H54 (cell line): ENCODE measurements at places on chromosomes 2 and 18.

DNA sequence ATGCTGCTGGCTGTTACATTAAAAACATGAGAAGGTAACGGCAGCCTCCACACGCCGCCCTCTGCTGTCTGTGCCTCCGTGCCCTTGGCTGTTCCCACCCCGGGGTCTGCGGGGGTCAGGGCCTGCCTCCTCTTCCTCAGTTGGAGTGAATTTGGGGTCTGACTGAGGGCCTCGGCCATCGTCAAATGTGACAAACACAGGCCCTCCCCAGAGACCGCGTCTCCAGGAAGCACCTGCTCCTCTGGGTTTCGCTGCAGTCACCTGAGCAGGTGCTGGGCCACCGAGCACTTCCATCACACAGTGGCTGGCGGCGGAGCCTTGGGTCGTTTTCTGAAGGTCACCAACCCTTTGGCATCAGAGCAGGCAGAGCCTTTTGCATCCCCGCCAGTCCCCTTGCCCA, 70.9 kb downstream of the NFATC1 start:
- DNase-seq = no peak

- DNase-seq = no peak
Measured at GRCh38 chr2:185108588-185108987, 510.3 kb downstream of the ZNF804A start.

GRCh38 chr2:189641590-189641989, 19.7 kb upstream of the ASNSD1 start:
- DNase-seq = no peak

DNA sequence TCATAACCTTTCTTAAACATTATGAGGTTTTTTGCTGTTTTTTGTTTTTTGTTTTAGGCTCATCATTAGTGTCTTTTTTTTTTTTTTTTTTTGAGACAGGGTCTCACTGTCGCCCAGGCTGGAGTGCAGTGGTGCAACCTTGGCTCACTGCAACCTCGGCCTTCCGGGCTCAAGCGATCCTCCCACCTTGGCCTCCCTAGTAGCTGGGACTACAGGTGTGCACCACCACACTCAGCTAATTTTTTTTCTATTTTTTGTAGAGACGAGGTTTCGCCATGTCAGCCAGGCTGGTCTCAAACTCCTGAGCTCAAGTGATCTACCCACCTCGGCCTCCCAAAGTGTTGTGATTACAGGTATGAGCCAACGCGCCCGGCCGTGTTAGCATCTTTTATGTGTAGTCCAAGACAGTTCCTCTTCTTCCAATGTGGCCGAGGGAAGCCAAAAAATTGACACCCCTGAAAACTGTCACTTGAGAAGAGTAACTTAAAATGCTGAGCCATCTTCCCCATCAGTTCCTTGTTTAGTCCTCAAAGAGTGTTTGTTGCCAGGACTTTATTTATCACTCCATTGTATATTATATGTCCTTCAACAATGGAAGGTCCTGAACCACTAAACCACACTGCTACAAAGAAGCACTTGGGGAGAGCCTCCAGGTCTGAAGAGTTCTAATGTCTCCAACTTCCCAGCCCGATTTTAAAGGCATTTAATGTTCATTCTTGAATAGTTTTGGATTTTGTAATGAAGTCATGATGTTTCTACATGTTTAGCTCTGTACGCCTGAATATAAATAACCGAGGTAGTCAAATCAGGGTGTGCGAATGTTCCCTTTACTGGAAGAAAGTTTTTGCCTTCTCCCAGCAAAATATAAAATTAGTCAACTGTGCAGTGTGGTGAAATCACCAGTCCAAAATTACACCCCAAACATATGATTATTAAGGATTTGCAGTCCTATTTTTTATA, 26.4 kb downstream of the ZNF516 start:
- no peak for DNase-seq

DNA sequence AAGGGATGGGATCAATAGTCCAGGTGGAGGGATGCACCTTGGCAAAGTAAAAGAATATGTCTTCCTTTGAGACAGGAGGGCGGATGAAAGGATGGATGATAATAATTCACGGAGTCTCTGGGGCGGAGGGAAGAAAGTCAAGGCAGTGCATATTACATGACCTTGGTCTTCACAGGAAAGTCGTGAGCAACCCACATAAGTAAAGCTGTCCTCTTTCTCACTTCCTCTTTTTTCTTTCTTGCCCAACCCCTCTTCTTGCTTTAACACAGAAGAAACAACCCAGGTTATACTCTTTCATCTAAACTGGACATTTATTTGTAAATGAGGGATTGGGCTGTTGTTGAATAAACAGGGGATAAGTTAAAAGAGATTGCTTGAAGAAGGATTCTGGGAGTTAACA, 168.7 kb upstream of the SKOR2 start:
- no peak for DNase-seq

GRCh38 chr2:142031656-142032055, 99.2 kb downstream of the LRP1B start:
- DNase-seq = no peak

DNA sequence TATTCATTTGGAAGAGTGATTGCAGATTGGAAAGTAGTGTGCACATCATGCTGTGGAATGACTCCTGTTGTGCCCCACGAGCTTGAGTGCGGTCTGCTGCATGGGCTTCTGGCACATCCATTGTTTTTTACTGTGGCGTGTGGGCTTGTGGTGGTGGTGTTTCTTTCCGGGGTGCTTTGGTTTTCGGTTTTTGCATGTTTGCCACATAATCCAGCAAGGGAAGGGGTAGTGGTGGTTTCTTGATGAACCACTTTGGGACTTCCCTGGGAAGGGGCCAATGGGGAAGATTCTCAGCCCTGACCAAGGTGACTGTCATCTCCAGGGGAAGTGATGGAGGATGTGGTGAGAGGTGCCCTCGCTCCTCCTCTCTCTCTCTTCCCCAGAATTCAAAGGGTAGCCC, 57.0 kb downstream of the COA5 start:
- no peak for DNase-seq

GRCh38 chr2:206257861-206258260, 16.6 kb upstream of the ZDBF2 start:
- no peak for DNase-seq

GRCh38 chr2:127084611-127085316, 22.2 kb downstream of the BIN1 start:
- no peak for DNase-seq

GRCh38 chr2:60861736-60862135, 19.6 kb upstream of the REL start:
- no peak for DNase-seq

DNA sequence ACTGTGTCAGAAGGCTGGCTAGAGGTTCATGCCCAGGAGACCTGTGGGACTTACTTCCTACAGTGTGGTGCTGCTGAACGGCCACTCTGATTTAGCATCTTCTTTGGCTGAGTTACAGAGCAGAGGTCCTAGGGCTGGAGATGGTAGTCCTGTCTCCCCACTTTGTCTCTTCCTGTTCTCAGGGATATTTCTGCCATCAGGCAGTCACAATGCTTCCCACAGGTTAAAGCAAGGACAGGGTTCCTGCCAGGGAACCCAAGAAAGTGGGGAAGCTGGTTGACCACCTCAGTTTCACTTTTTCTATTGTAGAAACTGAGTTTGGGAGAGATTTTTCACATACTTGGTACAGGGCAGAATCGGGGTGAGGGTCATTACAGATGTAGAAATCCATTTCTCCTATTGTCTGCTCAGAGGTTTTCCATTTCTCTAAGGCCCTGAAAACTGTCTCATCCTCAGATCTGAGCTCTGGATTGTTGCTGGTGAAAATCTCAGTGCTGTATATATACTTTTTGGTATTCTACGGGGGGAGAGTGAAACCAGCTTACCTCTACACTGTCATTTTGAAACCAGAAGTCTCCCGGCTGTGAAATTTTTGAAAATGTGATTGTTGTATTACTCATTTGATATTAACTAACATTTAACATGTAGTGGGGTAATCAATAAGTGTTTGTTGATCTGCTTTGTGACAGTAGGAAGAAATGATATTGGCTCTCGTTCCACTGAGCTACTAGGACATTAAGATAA, 37.0 kb upstream of the MEP1B start:
- no peak for DNase-seq

- no peak for DNase-seq
Measured at GRCh38 chr2:85435981-85436835, 17.7 kb downstream of the SH2D6 start.

GRCh38 chr2:169082995-169083394, 13.6 kb downstream of the DHRS9 start:
- DNase-seq = no peak

GRCh38 chr2:85134255-85134895, 1.2 kb downstream of the TCF7L1 start:
- no peak for DNase-seq

DNA sequence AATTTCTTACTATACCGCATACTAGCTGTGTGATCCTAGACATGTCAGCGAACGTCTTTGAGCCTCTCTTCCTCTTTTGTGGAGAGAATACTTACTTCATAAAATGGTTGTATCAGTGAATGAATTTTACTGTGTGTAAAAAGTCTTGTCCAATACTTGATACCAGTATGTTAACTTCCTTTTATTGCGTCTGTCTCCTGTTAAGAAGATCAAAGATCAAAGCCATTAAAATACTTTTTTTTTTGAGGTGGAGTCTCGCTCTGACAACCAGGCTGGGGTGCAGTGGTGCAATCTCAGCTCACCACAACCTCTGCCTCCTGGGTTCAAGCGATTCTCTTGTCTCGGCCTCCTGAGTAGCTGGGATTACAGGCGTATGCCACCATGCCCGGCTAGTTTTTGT, 33.2 kb downstream of the ERLEC1 start:
- no peak for DNase-seq

DNA sequence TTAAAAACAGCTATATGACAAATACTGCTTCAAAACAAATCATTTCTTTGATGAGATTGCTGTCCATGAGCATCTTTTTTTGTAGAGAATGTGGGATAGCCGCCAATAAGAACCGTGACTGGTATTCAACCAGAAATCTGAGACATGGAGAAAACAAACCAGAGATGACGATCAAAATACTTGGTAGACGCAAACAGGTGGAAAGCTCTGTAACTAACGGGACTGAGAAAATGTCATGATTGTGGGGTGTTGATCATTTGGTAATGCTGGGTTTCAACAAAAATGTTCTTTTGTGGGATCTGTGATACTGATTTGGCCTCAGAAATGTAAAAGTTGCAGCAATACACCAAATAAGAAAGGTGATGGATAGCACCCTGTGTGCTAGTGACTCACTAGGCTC, 364.8 kb downstream of the NYAP2 start:
- DNase-seq = no peak

DNA sequence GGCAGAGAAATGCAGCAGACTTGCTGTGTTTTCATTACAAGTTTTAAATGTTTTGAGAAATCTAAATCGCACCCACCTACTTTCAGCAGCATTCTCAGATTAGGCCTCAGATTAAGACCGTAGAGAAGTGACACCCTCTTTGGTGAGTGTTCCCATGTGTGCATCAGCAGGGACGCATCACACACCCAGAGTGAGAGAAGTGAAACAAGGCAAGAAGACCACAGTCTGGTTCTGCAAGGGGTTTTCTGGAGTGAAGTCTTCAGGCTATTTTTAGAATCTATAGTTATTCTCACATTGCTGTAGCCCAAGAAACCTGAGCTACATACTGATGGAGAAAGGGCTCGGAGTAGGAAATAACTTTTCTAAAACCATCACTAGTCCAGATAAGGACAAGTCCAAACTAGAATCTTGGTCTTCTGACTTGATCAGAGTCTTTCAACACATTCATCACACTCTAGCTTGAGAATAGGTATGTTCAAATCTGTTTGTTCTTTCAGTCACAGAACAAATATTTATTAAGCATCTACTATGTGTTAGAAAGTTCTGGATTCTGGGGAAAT, 1216.6 kb upstream of the PIK3C3 start:
- DNase-seq = no peak

DNA sequence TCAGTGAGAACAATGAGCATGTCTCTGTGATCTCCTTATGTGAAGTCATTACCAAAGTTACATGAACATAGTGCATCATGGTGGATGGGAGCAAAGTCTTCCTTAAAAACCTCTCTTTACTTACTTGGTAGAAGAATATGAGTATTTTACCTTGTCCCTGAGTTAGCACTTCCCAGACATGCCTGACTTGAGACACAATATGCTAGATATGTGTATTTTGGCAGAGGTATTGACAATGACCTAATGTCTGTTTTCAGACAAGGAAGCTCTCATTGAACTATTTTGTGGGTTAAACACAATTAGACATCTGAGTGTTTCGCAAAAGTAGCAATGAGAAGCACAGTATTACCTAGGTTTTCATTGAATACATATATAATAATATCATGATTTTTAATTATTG, 99.1 kb upstream of the MC4R start:
- no peak for DNase-seq

GRCh38 chr18:23226930-23227725, 91.8 kb downstream of the CABLES1 start:
- peak; percentile 15 for DNase-seq

DNA sequence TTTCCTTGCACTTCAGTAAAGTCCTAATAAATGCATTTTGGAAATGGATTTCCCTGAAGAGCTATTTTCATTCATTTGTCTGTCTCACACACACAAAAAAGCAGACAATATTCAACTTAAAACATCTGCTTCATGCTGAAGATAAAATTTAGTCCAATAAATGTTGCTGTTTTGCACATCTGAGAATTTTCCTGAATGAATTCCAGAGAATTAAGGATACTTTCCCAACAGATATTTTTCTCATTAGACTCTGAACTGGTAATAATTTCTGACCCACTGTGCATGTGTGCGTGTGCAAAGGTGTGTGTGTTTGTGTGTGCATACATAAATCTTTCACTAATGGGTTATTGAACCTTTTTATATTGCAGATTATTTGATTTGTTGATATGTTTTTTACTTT, 390.2 kb upstream of the TMEFF2 start:
- DNase-seq = no peak

- no peak for DNase-seq
Measured at GRCh38 chr2:229768235-229768634, 53.9 kb upstream of the DNER start.

DNA sequence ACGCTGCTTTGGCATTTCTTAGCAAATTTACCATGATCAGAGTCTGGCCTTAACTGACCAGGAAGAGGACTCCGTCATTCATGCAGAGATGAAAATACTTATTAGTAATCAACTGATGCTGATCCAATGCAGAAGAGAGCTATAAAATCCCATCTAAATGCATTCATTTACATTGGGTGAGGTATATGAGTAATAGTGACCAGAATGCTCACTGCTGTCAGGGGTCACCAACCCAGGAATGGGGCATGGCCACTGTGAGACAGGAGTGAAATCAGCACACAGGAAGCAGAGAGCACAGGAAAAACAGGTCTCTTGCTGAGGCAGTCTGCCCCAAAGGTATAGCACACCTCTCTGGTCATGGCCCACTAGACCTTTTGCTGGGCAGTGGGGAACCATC, 68.1 kb upstream of the TMEM247 start:
- no peak for DNase-seq

- DNase-seq = no peak
Measured at GRCh38 chr2:156423674-156424282, 12.4 kb upstream of the GPD2 start.

DNA sequence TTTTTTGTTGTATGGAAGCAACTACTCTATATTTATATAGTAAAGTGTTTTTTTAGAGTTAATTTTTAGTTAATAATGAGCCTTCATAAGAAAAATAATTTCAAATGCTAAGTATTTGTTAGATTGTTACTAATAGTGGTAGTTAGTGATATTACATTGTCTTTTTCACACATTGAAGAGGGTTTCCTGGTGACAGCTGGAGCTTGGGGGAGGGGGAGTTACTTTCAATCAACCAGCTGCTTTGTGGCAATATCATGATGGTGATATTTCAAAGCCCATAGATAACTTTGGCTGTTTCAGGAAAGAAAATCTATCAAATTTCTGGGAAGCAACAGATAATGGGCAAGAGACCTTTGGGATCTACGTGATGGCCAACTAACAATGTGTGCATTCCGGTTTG, 4.1 kb downstream of the RHBDD1 start:
- no peak for DNase-seq

GRCh38 chr18:36264283-36264682, 33.2 kb upstream of the FHOD3 start:
- DNase-seq = no peak
